T-helper 17 cell (primary cell): ENCODE measurements at places on chromosomes 11 and 22.
A peak's percentile ranks its signal among the peaks of the same experiment; 100 is the strongest.

GRCh38 chr11:22626573-22627239 lies 1.1 kb upstream of the FANCF start:
- no peaks in the 10 kb centered on the region for H3K36me3 ChIP-seq
- H3K27me3 ChIP-seq = no peaks in the 10 kb centered on the region
- peaks cover 8% of the 10 kb centered on the region for H3K4me1 ChIP-seq
- peak overlapping the region; percentile 97 for H3K27ac ChIP-seq
- DNase-seq = no peak
- H3K4me3 ChIP-seq = no peak overlapping the region

- peaks cover 3% of the 10 kb centered on the region for H3K36me3 ChIP-seq
- H3K27me3 ChIP-seq = peaks cover 81% of the 10 kb centered on the region
- DNase-seq = peak; percentile 22
- H3K4me1 ChIP-seq = peaks cover 23% of the 10 kb centered on the region
- no peak overlapping the region for H3K27ac ChIP-seq
Measured at GRCh38 chr11:14969901-14970323, 2.2 kb downstream of the CALCA start.

DNA sequence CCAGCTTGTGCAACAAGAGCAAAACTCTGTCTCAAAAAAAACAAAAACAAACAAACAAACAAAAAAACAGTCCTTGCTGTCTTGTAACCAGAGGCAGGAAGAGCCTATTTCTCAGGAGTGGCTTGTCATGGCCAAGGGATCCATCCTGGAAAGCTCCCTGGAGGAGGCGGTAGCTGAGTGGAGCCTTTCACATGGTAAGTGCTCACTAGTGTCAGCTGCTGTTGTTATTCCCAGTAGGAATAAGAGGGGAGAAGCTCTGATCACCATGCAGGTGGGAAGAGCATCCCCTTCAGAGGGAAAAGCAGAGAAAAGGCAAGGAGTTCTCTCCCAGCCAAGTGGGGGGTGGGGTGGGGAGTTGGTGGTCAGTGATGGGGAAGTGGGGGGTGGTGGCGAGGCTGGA lies 54.6 kb upstream of the WNT7B start:
- H3K36me3 ChIP-seq = no peaks in the 10 kb centered on the region
- no peak overlapping the region for H3K4me3 ChIP-seq
- DNase-seq = no peak
- no peak overlapping the region for H3K27ac ChIP-seq
- peaks cover 11% of the 10 kb centered on the region for H3K27me3 ChIP-seq

DNA sequence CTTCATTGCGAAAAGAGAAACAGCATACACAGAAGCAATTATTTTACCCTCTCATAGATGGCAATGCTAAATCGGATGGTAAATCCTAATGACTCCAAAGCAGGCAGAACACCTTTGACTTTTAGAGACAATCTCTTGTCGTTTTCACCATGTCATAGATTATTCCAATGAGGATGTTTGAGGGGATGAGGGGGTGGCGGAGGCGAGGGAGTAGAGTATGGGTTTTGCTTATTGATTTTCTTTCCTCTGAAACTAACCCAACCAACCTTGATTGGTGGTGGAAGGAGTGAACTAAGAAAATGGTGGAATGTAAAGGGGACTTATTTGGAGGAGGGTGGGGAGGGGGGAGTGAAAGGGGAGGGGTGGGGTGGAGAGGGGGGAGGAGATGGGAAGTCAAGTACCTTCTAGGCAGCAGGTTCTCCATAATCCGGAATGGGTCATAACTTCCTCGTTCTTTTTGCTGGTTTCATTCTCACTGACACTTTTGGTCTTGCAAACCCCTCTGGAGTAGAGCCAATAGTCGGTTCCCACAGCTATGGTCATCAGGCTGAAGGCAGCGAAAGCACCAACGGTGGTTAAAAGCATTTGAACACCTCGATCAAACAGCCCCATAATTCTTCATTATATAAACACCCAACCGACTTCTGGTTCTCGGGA lies 1.5 kb downstream of the CACNG2 start:
- H3K4me1 ChIP-seq = no peaks in the 10 kb centered on the region
- H3K27me3 ChIP-seq = peaks cover 79% of the 10 kb centered on the region
- H3K4me3 ChIP-seq = no peak overlapping the region
- H3K36me3 ChIP-seq = no peaks in the 10 kb centered on the region
- H3K27ac ChIP-seq = no peak overlapping the region
- no peak for DNase-seq

GRCh38 chr11:36061471-36061870 lies 117.6 kb downstream of the LDLRAD3 start:
- H3K4me1 ChIP-seq = no peaks in the 10 kb centered on the region
- H3K36me3 ChIP-seq = no peaks in the 10 kb centered on the region
- no peak overlapping the region for H3K4me3 ChIP-seq
- H3K27ac ChIP-seq = no peak overlapping the region
- peaks cover 13% of the 10 kb centered on the region for H3K27me3 ChIP-seq

DNA sequence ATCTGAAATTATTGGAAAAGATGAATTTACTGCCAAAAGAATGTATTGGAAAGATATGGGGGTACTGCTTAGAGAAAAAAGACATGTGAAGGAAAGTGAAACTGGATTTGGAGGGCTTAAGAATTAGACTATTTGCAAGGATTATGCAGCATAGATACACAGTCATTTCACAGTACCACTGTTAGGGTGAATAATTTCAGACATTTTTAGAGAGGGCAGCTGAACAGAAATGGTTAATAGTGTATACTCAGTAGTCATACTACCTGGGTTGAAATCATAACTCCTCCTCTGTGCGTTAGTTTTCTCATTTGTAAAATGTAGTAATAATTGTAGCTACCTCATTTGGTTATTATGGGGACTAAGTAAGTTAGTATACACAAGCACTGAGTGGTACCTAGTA lies 33.0 kb downstream of the GAS2 start:
- DNase-seq = no peak
- H3K27me3 ChIP-seq = no peaks in the 10 kb centered on the region
- no peaks in the 10 kb centered on the region for H3K36me3 ChIP-seq
- no peak overlapping the region for H3K4me3 ChIP-seq

DNA sequence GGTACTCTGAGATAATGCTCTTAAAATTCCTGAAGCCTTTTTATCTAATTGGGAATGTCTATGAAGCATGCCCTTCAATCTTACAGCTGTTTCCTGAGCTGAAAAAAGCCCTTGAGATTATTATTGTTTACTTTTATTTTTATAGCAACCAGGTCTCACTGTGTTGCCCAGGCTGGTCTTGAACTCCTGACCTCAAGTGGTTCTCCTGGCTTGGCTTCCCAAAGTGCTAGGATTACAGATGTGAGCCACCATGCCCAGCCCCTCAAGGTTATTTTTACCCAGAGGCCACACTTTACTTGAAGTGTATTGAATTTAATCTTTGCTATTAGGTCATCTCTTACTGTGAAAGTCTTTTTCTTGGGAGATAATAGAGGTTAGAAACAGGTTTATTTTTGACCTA lies 7.0 kb upstream of the SWAP70 start:
- H3K4me3 ChIP-seq = no peak overlapping the region
- no peak overlapping the region for H3K27ac ChIP-seq
- H3K36me3 ChIP-seq = peaks cover 2% of the 10 kb centered on the region
- no peak for DNase-seq
- H3K27me3 ChIP-seq = peaks cover 14% of the 10 kb centered on the region

- peak; percentile 61 for DNase-seq
- H3K4me3 ChIP-seq = peak overlapping the region; percentile 92
- peaks cover under 1% of the 10 kb centered on the region for H3K36me3 ChIP-seq
- peaks cover 30% of the 10 kb centered on the region for H3K27me3 ChIP-seq
- H3K27ac ChIP-seq = peak overlapping the region; percentile 81
Measured at GRCh38 chr11:119356349-119357031, 10.0 kb upstream of the MFRP start.

DNA sequence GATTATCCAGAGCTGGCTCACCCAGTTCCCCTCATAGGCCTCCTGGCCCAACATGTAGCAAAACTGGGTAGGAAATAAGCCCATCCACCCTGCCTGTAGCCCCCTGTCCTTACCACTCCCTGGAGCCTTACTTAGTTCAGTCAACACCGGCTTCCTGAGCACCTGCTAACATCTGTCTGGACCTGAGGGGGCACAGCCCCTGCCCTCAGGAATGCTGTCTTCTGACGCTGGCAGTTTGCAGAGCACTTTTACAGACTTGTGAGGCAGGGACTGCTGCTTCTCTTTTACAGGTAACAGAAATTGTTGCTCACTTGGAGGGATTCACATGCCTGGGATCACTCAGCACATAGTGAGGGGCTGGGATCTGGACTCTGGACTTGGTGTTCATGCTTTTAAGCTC lies 152.0 kb upstream of the TBCEL start:
- DNase-seq = no peak
- H3K27ac ChIP-seq = no peak overlapping the region
- H3K27me3 ChIP-seq = peaks cover 44% of the 10 kb centered on the region
- no peaks in the 10 kb centered on the region for H3K36me3 ChIP-seq
- no peak overlapping the region for H3K4me3 ChIP-seq

DNA sequence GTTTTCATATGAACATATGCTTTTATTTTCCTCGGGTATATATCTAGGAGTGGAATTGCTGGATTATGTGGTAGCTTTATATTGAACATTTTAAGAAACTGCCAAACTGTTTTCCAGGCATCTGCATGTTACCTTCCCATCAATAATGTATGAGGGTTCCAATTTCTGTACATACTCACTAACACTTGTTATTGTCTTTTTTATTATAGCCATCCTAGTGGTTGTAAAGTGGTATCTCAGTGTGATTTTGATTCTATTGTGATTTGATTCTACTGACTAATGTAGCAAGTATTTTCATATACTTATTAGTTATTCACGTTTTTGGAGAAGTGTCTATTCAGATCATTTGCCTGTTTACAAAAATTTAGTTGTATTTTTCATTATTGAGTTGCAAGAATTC lies 2.0 kb downstream of the ANO5 start:
- H3K36me3 ChIP-seq = peaks cover 3% of the 10 kb centered on the region
- H3K4me3 ChIP-seq = no peak overlapping the region
- peaks cover 8% of the 10 kb centered on the region for H3K4me1 ChIP-seq

DNA sequence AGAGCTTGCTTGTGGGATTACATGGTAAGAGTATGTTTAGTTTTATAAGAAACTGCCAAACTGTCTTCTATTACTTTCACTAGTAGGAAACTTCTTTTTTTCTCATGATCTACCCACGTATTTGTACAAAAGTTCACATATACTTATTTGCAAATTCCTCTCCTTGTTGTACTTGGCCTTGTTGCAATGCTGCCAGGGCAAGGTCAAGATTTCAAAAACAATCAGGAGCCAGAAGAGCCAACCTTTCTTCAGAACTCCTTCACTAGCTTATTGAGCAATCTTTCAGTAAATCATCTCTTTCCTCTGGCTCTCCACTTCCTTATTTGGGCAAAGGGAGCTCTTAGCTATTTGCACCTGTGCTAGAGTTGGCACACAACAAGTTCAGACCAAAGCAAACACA lies 9.7 kb downstream of the SRSF8 start:
- H3K4me3 ChIP-seq = no peak overlapping the region
- no peaks in the 10 kb centered on the region for H3K36me3 ChIP-seq
- H3K4me1 ChIP-seq = peaks cover 16% of the 10 kb centered on the region
- H3K27me3 ChIP-seq = peaks cover 10% of the 10 kb centered on the region
- no peak for DNase-seq

GRCh38 chr22:20282901-20283673 lies 15.0 kb upstream of the RTN4R start:
- H3K36me3 ChIP-seq = no peaks in the 10 kb centered on the region
- peaks cover 8% of the 10 kb centered on the region for H3K27me3 ChIP-seq
- H3K27ac ChIP-seq = peak overlapping the region; percentile 27
- H3K4me3 ChIP-seq = no peak overlapping the region

DNA sequence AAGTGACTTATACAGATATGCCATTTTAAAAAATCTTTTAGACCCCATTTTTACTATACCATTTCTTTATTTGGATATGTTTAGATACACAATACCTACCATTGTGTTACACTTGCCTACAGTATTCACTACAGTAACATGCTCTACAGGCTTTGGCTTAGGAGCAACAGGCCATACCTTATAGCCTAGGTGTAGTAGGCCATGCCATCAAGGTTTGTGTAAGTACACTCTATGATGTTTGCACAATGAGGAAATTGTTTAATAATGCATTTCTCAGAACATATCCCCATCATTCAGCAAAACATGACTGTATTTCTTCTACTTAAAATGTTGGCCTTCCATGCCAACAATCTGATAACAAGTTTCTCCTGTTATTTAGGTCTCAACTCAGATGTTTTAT lies 1559.5 kb upstream of the TENM4 start:
- no peaks in the 10 kb centered on the region for H3K36me3 ChIP-seq
- no peaks in the 10 kb centered on the region for H3K27me3 ChIP-seq
- no peak for DNase-seq
- H3K27ac ChIP-seq = no peak overlapping the region

- H3K27me3 ChIP-seq = peaks cover 38% of the 10 kb centered on the region
- no peak for DNase-seq
- H3K27ac ChIP-seq = no peak overlapping the region
- no peaks in the 10 kb centered on the region for H3K36me3 ChIP-seq
- H3K4me3 ChIP-seq = no peak overlapping the region
Measured at GRCh38 chr22:35102663-35103062, 36.7 kb downstream of the ISX start.

DNA sequence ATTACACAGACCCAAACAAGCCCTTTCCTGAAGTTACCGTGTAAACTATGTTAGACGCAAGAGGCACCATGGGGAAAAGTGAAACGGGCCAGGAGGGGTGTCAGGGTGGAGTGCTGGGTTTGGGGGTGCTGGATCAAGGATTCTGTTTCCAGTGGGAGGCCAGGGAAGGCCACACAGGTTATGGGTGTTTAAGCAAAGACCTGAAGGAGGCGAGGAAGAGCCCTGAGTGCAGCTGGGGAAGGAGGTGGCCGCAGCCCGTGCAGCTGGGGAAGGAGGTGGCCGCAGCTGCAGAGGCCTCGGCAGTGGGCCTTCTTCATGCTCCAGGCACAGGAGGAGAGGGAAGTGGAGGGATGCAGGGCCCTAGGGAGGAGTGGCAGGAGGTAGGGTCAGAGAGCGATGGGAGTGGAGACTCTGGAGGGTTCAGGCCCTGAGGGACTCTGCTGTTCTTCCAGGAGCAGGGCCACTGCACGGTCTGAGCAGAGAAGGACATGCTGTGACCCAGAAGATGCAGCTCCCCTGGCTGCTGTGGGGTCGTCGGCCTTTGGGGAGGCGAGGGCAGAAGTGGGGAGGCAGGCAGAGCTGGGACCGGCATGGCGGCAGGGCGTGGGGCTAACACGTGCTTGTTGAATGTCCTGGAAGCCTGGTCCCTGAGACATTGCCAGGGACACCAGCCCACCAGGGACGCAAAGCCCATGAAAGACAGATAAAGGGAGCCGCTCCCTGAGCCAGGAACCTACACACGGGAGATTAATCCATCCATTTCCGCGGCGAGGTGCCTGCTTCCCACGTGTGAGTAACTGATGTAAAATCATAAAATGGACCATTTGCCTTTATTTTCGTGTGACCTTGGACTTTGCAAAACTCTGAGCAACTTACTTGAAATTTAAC lies 1049.1 kb downstream of the BRD1 start:
- no peaks in the 10 kb centered on the region for H3K4me1 ChIP-seq
- H3K27me3 ChIP-seq = peaks cover 6% of the 10 kb centered on the region
- H3K4me3 ChIP-seq = no peak overlapping the region
- H3K36me3 ChIP-seq = peaks cover 3% of the 10 kb centered on the region
- no peak overlapping the region for H3K27ac ChIP-seq

DNA sequence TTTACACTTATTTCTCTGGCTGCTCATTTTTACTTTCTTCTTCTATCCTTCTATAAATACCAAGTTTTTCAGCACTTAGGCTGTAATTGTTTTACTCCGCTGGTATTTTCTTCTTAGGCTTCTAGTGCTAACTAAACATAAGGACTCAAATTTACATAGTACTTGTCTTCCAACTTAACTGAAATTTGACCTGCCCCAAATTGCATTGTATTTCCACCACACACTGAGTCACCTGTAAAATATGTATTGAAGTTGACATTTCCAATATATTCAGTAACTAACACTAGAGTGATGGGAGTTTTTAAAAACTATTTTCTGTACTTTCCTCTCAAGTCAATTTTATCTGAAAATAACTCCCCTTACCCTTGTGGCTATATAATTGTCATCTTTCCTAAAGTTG lies 1794.1 kb upstream of the RAG2 start:
- DNase-seq = no peak
- H3K27me3 ChIP-seq = no peaks in the 10 kb centered on the region
- no peaks in the 10 kb centered on the region for H3K4me1 ChIP-seq
- H3K36me3 ChIP-seq = no peaks in the 10 kb centered on the region
- H3K4me3 ChIP-seq = no peak overlapping the region
